ENCODE measurements at places on chromosomes 7 and 10. TPM values are rescaled to one million over a fixed set of nuclear protein-coding genes. Genes with fewer than 3 reads are reported as not detected.

The EPO gene
- not detected for total RNA-seq

The TRPV5 gene
- not detected for total RNA-seq

GRCh38 chr10:76021398-76021797 lies 590.0 kb downstream of the LRMDA start:
- H3K27ac ChIP-seq = no peak overlapping the region
- H3K4me1 ChIP-seq = no peaks in the 10 kb centered on the region

- H3K36me3 ChIP-seq = no peaks in the 10 kb centered on the region
- H3K27ac ChIP-seq = peak overlapping the region; percentile 36
- H3K4me1 ChIP-seq = peaks cover 58% of the 10 kb centered on the region
- no peak overlapping the region for H3K4me3 ChIP-seq
- DNase-seq = no peak
These were observed 43.4 kb downstream of the HIPK2 start for GRCh38 chr7:139734395-139734794.

DNA sequence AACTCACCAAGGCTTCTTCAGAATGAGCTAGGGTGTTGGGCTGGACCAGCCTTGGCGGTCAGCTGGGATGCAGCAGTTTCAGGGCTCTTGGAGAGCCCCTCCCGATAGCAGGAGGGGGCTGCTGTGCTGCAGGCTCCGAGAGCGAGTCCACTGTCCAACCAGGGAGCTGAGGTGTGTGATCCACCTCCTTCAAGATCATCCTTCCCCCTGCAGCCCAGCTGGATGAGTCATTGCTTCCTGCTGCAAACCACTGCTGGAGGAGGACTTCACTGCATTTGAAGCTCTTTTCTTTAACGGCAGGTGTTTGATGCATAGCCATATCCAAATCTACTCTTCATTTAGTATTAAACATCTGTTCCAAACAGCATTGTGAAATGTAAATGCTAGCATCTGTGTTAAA lies 54.2 kb upstream of the EBF3 start:
- H3K4me3 ChIP-seq = no peak overlapping the region
- H3K27ac ChIP-seq = no peak overlapping the region
- peaks cover 13% of the 10 kb centered on the region for H3K27me3 ChIP-seq
- H3K4me1 ChIP-seq = peaks cover 11% of the 10 kb centered on the region
- H3K36me3 ChIP-seq = no peaks in the 10 kb centered on the region
- DNase-seq = no peak

The ACSM6 gene
- not detected for total RNA-seq

GRCh38 chr10:49011756-49012155 lies 72.1 kb upstream of the LRRC18 start:
- peaks cover 9% of the 10 kb centered on the region for H3K4me1 ChIP-seq
- no peak overlapping the region for H3K4me3 ChIP-seq
- no peaks in the 10 kb centered on the region for H3K36me3 ChIP-seq
- DNase-seq = no peak
- H3K27me3 ChIP-seq = no peaks in the 10 kb centered on the region

GRCh38 chr7:92425311-92425947 lies 21.9 kb upstream of the GATAD1 start:
- no peaks in the 10 kb centered on the region for H3K36me3 ChIP-seq
- DNase-seq = no peak
- H3K4me3 ChIP-seq = no peak overlapping the region
- no peaks in the 10 kb centered on the region for H3K4me1 ChIP-seq

DNA sequence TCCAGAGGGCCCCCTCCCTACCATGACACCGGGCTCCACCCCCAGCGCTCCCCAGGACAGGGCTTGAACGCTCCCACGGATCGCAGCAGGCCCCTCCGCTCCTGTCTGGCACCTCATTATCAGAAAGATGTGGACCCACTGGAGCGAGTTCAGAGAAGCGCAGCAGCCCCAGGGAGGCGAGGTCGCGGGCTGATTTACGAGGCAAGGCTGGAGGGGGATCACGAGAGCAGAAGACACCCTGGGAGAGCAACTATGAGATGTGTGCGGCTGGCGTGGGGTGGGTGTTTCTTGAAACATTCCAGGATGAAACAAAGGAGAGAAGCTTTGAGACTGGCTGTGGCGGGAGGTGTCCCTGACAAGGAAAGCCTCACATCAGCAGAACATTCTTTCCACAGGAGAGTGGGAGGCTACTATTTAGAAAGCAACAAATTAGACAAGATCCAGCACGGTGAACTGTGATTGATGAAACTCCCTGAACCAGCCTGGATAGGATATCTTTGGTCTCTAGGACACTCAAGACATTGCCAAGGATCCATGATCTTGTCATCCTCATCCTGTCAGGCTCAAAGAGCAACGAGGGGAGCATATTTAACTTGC lies 66.0 kb downstream of the JCAD start:
- H3K36me3 ChIP-seq = no peaks in the 10 kb centered on the region
- peaks cover 13% of the 10 kb centered on the region for H3K4me1 ChIP-seq
- no peaks in the 10 kb centered on the region for H3K27me3 ChIP-seq
- H3K4me3 ChIP-seq = peak overlapping the region; percentile 3
- peak overlapping the region; percentile 80 for H3K27ac ChIP-seq
- DNase-seq = no peak

GRCh38 chr10:126702181-126702580 lies 31.7 kb upstream of the C10orf90 start:
- no peak for DNase-seq
- no peaks in the 10 kb centered on the region for H3K27me3 ChIP-seq
- H3K36me3 ChIP-seq = no peaks in the 10 kb centered on the region
- H3K4me3 ChIP-seq = no peak overlapping the region
- no peak overlapping the region for H3K27ac ChIP-seq

The NPSR1 gene
- not detected for total RNA-seq

The NCF1 gene
- total RNA-seq = 7.1 TPM

The ADARB2 gene
- 3.9 TPM for total RNA-seq

DNA sequence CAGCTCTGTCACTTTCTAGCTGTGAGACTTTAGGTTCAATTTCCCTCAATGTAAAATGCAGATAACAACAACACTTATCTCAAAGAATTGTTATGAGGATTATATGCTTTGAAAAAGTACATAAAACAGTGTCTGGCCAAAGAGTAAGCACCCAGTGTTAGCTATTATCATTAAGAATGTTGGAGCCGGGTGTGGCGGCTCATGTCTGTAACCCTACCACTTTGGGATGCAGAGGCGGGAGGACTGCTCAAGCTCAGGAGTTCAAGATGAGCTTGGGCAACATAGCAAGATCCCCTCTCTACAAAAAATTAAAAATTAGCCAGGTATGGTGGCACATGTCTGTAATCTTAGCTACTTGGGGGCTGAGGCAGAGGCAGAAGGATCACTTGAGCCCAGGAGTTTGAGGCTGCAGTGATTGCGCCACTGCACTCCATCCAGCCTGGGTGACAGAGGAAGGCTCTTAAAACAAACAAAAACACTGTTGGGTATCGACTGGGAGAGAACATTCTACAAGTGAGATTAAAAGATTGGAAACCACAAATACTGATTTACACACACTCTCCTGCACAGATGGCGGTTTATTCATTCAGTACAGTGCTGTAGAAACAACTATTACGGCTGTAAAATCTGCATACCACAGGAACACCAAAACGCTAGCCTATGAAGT lies 107.3 kb downstream of the PROSER2 start:
- no peak overlapping the region for H3K4me3 ChIP-seq
- H3K4me1 ChIP-seq = no peaks in the 10 kb centered on the region
- H3K36me3 ChIP-seq = peaks cover 6% of the 10 kb centered on the region
- H3K27me3 ChIP-seq = no peaks in the 10 kb centered on the region
- DNase-seq = no peak

DNA sequence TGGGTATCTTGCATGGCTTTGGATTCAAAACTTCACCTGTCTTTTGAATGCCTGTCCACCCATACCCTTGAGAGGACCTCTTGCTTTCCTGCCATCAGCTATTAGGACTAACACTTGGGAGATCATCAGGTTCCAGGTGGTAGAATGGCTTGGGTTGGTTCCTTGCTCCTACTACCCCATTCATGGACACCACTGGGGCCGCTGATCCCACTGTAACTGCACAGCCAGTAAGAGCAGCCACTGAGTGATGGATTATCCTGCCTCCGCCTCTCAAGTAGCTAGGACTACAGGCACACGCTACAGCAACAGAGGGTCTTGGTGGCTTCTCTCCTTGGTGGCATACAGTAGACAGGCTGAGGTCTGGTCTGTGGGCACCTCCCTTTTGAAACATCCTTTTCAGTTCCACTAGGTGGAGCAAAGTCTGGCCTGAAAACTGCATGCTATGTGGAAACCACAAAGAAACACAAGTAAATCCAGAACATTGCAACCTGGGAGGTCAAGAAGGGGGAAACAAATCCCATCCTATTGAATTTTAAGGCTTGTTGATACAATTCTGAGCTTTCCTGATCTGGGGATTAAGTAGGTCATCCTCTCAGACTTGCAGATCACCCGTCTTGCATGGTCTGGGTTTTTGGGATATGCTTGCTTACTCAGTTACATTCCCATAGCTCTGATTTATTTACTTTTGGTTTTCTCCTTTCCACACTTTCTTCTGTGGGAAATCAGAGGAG lies 9.4 kb downstream of the WBP1L start:
- no peaks in the 10 kb centered on the region for H3K36me3 ChIP-seq
- H3K27me3 ChIP-seq = no peaks in the 10 kb centered on the region
- no peak overlapping the region for H3K4me3 ChIP-seq
- peak; percentile 78 for DNase-seq
- H3K4me1 ChIP-seq = peaks cover 28% of the 10 kb centered on the region
- H3K27ac ChIP-seq = peak overlapping the region; percentile 75

DNA sequence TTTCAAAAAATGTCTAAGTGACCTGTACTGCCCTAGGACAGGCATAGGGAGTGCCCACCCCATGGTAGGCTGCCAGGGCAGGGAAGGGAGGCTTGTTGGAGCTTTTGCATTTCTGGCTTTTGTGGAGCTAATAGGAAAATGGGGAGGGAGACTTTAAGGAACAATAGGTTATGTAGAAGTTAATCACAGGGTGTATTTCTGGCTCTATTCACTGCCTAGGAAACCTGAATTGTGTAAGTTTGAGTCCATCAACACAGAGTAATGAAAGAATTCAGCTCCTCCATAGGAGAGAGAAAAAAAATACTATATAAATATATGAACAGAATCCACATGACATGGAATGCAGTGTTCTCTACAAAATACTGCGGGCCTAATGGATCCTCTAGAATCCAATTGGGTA lies 661.5 kb downstream of the KCNMA1 start:
- H3K36me3 ChIP-seq = no peaks in the 10 kb centered on the region
- no peak for DNase-seq
- no peaks in the 10 kb centered on the region for H3K27me3 ChIP-seq
- H3K4me1 ChIP-seq = peaks cover 75% of the 10 kb centered on the region
- no peak overlapping the region for H3K4me3 ChIP-seq

DNA sequence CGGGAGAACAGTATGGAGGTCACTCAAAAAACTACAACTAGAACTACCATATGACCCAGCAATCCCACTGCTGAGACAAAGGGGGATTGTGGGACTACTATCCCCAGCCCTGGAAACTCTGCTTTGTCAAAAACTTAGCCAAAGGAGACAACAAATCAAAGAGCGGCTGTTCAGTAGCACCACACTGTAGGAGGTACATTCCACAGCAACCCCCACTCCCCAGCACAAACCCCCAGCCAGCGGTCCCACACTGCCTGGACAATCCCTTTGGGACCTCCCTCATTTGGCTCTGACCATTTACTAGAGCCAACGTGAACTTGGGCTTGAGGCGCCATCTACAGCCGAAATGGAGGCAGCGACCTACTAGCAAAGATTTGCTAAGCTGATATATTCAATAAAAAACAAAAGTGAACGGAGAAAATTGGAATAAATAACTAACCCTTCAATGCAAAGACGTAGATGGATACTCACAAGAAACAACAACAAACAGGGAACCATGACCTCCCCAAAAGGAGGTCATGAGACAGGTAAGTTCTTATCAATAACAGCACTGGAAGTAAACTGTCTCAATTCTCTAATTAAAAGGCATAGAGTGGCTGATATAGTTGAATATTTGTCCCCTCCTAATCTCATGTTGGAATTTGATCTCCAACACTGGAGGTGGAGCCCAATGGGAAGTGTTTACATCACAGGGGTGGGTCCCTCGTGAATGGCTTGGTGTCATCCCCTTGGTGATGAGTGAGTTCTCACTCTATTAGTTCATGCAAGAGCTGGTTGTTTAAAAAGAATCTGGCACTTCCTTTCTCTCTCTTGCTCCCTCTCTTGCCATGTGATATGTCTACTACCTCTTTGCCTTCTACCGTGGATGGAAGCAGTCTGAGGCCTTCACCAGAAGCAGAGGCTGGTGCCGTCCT lies 119.0 kb upstream of the KCNMA1 start:
- no peaks in the 10 kb centered on the region for H3K36me3 ChIP-seq
- H3K4me1 ChIP-seq = peaks cover 4% of the 10 kb centered on the region
- no peaks in the 10 kb centered on the region for H3K27me3 ChIP-seq
- no peak overlapping the region for H3K4me3 ChIP-seq

DNA sequence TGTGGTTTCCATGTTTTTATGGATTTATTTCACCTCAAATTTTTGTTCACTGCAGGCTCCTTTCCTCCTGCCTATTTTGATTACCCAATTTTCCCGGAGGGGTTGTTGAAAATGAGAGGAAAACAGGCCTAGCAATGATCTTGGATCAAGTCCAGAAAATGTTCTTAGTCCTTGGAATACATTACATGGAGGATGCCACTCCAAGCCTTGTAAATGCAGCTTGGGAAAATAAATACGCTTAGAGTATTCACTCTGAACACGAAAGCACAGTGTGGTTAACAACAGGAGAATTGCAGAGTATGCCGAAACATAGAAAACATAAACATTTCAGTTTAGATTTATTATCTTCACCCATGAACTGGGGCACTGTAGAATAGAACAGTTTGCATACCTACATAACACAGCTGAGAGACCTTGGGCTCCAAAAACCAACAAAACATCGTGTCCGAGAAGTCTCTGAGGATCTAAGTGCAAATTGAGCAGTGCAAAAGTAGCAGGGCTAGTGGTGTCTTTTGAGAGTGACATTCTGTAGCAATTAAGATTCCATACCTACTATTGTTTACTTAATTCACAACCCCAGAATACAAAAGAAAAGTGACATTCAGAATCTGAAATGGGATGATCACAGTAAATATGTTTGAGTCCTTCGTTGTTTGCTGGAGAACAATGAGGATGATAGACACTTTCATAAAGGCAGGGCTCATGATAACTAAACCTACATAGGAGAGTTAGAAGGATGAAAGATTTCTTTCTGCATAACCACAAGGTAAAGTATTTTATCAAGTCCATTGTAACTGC lies 7.6 kb upstream of the CD36 start:
- no peak for DNase-seq
- no peak overlapping the region for H3K4me3 ChIP-seq
- peak overlapping the region; percentile 20 for H3K27ac ChIP-seq
- H3K36me3 ChIP-seq = no peaks in the 10 kb centered on the region

The RAB19 gene
- total RNA-seq = not detected

DNA sequence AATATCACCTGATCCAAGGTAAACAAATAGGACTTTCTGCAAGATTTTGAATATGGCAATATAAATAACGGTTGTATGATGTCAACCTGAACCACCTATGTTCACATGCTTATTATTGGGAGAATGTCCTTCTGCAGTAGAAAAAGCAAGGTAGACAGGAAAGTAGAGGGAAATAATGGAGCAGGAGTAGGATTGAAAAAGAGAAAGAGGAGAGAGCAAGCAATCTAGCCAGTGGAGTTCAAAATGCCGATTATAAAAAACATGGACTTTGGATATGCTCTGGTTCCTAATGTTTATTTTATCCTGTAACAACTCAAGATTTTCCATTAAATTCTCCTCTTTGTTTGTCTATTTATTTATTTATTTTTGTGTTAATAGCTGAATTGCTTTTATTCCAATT lies 878.0 kb upstream of the KCND2 start:
- H3K27ac ChIP-seq = no peak overlapping the region
- no peaks in the 10 kb centered on the region for H3K36me3 ChIP-seq
- no peaks in the 10 kb centered on the region for H3K27me3 ChIP-seq
- H3K4me1 ChIP-seq = no peaks in the 10 kb centered on the region

The AIFM2 gene
- total RNA-seq = 10.2 TPM

- peak; percentile 34 for DNase-seq
- H3K4me1 ChIP-seq = peaks cover 30% of the 10 kb centered on the region
- no peaks in the 10 kb centered on the region for H3K27me3 ChIP-seq
- peak overlapping the region; percentile 81 for H3K4me3 ChIP-seq
- H3K27ac ChIP-seq = peak overlapping the region; percentile 99
These were observed 1.6 kb upstream of the GTF2I start for GRCh38 chr7:74655768-74656440.

The ZRANB1 gene
- total RNA-seq = 38.0 TPM

Measured in sigmoid colon (tissue), 7 donors.